ENCODE measurements at places on chromosomes 4 and X. TPM values are rescaled to one million over a fixed set of nuclear protein-coding genes. Genes with fewer than 3 reads are reported as not detected.

DNA sequence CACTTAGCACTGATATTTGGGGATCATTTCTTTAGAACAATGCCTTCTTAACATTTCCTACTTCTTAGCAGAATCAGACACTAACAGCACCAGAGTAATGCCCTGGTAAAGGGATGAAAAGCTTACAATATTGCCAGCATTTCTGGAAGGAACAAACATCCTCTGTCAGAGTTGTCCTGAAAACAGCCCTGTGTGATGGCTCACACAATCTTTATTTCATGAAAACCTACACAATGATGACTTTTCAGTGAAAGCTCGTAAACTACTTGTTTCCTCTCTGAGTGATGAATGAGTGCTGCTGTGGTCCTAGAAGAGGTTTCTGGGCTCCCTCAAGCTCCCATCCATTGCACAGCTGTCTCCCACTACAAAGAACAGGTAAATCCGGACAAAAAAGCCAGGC, 52.8 kb downstream of the GPC4 start:
- DNase-seq = no peak

SPANXA1 gene
- total RNA-seq = 0.41 TPM

GRCh38 chr4:75698963-75699228, 25.5 kb upstream of the USO1 start:
- DNase-seq = no peak

GAB3 gene
- total RNA-seq = 0.82 TPM

- no peak for DNase-seq
These were observed 1064.6 kb upstream of the SLIT2 start for GRCh38 chr4:19187096-19187495.

GRCh38 chrX:47231167-47231566, 1.6 kb upstream of the USP11 start:
- DNase-seq = no peak

DNA sequence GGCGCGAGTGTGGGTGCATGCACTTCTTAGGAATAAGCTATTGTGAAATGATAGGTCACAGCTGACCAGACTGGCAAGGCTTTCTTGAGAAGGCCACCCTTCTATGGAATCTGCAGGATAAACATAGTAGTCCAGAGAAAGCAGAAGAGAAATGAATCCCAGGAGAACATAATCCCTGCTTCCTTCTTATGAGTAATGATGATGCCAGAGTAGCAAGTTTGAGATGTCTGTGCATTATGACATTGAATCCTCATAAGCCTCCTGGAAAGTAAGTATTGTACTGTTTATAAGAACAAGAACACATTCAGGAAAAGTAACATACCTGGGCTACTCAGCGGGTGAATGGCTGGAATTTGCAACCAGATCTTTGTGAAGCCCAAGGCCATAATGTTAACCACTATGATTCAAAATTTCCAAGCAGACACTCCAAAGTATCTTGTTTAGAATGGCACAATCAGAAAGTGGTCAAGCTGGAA, 272.1 kb upstream of the HS3ST1 start:
- no peak for DNase-seq

DNA sequence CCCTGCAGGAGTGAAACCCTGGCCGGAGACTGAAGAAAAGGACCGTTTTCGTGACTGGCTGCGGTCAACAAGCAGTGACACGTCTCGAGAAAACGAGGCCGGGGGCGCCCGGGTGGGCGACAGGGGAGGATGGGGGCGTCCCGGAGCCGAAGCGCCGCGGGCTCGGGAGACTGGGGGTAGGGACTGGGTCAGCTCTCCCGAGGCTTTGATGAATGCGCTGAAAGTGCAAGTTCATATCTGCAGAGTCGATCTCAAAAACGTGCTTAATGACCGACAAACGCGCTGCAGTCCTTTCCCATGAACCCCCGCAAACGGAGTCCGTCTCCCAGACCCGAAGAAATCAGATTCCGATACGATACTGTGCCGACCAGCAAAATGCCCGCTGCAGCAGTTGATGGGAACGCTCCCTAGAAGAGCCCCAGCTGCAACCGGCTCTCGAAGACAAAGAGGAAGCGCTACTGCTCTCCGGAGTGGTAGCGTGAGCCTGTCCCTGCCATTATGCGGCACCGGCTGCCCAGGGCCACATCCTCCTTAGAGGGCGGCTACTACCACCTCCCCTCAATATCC, 806 bp upstream of the CD99L2 start:
- DNase-seq = no peak

PNMA6A gene
- total RNA-seq = 7.9 TPM

DNA sequence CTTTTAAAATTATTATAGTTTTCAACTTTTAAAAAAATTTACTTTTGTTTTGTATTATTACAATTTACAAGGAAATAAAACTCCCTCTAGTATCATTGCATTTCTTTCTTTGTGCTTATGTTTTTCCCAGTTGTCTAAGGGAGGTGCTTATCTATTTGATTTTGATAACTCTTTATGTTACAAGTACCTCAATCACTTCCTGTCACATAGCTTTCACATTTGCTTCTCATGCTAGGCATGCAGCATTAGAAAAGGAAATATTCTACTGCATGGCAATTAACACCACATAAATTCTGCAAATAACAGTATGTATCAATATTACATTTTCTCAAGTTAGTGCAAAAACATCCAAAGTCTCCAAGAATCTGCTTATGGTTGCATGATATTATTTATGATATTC, 180.3 kb upstream of the HS3ST1 start:
- no peak for DNase-seq

LRP2BP gene
- 0.07 TPM for total RNA-seq

DNA sequence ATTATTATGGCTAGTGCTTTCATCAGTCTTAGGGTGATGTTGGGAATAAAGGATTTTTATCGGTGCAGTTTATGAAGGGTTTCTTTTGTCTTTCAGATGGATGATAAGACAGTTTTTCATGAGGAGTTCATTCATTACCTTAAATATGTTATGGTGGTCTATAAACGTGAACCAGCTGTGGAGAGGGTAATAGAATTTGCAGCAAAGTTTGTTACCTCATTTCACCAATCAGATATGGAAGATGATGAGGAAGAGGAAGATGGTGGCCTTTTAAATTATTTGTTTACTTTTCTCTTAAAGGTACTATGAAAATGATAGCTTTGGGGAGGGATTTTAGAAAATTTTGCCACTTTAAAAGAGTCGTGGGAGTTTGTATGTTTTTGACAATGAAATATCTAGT, 1.3 kb downstream of the NCAPG start:
- no peak for DNase-seq

ADH1C gene
- total RNA-seq = 1.7 TPM

- no peak for DNase-seq
These were observed 494.6 kb upstream of the ATOH1 start for GRCh38 chr4:93334003-93334402.

GRCh38 chr4:150828159-150828558, 186.9 kb downstream of the LRBA start:
- DNase-seq = no peak

DNA sequence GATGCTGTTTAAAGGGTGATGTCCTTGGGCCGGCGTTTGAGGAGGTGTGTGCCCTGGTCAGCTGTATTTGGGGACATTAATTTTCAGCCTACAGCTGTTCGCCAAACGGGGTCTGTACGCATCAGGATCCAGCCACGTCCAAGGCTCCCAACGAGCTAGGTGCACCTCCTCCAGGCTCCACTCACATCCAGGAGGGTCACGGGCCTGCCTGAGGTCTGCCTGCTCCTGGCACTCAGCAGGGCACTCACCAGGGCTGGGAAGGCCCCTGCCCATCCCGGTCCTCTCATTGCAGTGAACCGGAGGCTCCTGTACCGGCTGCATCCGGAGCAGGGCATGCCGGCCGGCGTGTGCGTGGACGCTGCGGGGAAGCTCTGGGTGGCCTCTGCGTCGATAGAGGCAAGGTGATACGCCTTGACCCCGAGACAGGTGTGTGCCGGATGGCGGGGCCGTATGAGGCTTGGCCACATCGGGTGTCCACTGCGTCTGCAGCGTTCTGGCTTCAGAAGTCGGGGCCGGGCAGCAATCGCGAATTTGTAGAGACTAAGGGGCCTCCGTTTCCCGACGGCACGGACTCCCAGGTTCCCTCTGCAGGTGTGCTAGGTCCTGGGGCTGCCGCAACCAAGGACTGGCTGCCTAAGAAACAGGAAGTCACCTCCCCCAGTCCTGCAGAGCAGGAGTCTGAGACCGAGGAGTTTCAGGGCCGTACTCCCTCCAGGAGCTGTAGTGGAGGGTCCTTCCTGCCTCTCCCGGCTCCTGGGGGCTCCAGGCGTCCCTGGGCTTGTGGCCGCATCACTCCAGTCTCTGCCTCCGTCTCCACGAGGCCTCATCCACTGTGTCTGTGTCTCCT, 27.5 kb upstream of the PLCXD1 start:
- DNase-seq = no peak

GRCh38 chrX:26918631-26919030, 544.5 kb downstream of the PPP4R3C start:
- DNase-seq = no peak

- DNase-seq = no peak
These were observed 1.6 kb upstream of the LRAT start for GRCh38 chr4:154741922-154742850.

IL13RA2 gene
- 1.3 TPM for total RNA-seq

DNA sequence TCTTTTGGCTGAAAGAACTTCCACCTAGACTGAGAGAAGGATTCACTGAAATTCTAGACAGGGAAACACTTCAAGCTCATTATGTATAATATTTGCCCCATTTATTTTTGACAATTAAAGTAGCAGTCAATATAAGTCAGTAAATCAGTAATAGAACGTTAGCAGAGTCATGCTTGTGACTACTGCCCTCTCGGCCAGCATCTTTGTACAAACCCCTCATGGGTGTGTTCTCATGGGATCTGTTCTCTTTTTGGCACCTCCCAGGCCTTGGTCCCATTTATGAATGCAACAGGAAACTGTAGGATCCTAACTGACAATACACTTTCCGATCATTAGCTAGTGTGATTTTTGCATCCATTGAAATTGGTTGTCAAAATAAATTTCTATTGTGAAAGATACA, 2.9 kb downstream of the MSL3 start:
- DNase-seq = no peak

NDST4 gene
- total RNA-seq = not detected

- no peak for DNase-seq
These were observed 664.8 kb downstream of the GRID2 start for GRCh38 chr4:92968556-92968955.

GRCh38 chr4:144750348-144750747, 104.4 kb downstream of the HHIP start:
- no peak for DNase-seq
